ENCODE measurements at places on chromosomes 1 and 21.

GRCh38 chr1:109719337-109719837, 7.3 kb downstream of the GSTM5 start:
- DNase-seq, result no peak

GRCh38 chr1:23798662-23799142, 1.9 kb downstream of the GALE start:
- DNase-seq, result no peak

GRCh38 chr1:155184351-155184811, 10.7 kb downstream of the TRIM46 start:
- no peak for DNase-seq

- no peak for DNase-seq
Measured at GRCh38 chr1:231686384-231686783, 59.8 kb downstream of the DISC1 start.

DNA sequence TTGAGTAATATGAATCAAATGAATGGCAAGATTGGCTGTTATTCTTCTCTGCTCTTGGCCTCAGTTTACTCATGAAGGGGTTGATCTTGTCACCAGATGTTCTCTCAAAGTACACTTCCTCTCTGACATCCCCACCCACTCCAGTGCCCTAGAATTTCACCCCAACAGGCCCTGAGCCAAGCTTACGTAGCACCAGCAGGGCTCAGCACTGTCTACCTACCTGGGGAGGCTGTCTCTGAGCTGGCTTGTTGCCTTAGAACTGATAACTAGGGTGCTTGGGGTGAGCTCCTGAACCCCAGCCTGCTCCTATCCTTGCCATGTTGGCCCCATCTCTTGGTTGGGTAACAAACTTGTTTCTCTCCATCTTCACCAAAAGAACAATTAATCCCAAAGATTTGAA, 159.1 kb upstream of the USP24 start:
- DNase-seq, result no peak

DNA sequence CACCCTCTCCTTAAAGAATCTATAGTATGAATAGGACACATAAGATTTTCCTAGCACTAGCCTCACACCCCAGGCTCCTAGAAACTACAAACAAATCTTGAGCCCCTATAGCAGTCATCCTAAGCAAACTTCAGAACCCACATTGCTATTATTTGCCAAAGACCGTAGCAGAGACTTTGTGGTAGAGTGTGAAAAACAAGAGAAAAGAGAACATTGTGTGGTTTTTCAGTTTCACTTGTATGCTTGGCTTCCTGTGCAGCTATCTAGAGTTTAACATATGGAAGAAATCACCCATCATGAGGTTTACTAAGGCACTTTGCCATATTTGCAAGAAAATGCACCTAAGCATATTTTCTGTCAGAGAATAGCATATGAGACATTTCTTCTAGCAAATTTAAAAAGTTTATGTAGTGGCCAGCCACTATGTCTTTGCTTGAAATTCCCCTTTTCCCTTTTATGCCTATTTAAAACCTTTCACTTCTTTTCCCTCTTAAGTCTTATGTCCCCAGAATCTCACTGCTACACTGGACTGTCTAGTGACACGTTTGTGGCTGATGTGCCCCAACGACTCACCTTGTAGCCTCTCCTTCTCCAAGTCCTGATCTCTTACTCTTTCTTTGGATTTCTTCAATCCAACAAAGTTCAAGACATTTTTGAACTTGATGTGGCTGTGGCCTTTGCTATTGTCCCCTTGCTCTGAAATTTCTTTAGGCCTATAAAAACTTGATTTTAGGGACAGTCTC, 25.6 kb downstream of the CCDC190 start:
- no peak for DNase-seq

- DNase-seq, result peak; percentile 89
Measured at GRCh38 chr1:246001142-246001836, 505.8 kb downstream of the SMYD3 start.

DNA sequence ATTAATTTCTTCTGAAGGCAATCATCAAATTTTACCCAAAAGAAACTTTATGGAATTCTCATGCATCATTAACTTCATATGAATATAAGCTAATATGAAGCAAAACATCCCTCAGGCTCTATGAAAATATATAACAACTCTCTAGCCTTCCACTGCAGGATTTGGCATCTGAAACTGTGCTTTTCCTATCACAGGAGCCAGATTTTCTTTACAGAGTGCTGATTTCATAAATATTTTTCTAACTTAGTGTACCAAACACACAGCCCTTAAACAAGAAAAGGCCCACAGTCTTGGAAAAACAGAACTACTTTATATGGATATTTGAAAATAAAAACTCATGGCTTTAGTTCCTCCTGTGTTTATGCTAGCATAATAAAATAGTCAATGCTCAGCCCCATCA, 559.5 kb upstream of the CHRM3 start:
- no peak for DNase-seq

- DNase-seq, result peak; percentile 19
Measured at GRCh38 chr1:22500471-22500870, 48.8 kb downstream of the ZBTB40 start.

DNA sequence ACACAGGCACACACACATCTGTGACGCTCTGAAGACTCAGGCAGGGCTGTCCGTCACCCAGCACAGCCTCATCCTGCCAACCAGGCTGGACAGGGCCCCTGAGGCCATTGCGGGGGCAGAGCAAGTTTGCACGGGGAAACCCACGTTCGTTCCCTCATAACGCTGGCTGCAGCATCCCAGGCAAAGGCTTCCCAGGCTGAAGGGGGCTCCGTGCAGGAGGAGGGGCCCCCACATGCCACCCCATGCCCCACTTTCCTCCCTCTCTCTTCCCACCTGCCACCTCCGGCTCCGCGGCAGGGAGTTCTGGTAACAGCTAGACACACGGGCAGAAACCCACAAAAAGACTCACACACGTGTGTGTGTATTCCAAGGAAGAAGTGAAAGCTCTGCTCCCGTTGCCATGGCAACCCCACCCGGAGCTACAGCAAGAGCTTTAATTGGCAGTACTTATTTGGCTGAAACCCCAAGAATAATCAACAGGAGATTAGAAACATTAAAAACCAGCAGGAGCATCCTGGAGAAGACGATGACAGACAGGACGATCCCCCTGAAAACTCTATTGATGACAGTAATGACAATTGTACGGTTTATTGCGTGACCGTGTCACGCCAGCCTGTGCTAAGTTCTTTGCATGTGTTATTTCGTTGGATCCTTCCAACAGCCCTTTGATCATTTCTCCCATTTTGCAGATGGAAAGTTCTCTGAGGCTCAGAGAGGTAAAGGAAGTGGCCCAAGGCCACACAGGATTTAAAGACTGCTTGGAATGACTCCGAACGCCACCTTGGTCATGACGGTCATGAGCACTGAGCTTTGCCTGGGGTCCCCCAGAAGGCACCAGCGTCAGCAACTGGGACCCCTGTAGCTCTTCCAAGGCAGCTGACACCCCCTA, 247.1 kb downstream of the NPHP4 start:
- DNase-seq, result no peak

DNA sequence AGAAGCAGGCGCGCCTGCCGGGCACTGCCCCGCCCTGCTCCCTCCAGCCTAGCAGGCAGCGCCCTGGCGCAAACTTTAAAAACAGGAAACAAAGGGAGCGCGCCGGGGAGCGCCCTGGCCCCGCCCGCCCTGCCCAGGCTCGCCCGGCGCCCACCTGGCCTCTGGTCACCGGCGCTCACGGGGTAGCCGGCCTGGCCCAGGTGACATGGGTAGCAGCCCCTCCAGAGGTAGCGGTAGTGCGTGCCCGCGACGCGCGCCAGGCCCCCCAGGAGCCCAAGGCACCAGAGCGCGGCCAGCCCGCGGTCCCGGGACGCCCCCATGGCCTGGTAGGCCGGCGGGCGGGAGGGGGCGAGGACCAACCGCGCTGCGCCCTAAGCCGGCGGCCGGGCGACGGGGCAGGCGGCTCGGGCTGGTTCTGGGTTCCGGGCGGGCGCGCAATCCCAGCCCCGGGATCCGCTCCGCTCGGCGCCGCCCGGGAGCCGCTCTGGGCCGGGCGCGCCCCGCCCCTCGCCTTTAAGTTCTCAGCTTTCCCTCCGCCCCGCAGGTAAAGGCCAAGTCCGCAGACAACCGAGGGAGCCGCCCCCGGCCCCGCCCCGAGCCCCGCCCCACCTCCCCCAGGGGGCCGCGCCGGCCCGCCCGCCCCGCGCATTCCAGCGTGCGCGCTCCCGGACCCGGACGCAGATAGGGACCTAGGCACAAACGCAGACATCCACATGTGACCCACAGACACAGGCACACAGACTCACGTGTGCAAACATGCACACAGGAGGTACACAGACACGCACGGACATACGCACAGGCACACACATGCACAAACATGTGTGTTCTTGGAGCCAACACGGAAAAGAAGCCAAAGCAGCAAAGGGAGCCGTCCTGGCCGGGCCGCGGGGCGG, 76.7 kb downstream of the ARHGEF16 start:
- DNase-seq, result peak; percentile 24

DNA sequence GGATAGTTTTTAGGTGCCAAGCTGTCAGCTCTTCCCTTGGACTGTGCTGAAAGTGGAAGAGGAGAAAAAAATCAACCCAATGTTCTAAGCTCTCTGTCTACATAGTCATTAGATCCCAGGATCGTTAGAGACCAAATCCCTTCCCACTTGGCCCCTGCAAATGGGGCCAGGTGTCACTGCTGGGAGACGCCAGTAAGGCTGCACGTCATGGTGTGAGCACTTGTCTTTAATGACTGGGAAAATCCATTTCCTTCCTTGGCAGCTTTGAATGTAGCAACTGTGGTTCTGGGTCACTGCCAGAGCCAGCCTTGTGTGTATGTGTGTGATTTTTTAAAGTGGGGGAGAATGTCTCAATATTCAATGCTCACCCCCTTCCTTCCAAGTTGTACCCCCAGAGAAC, 59.9 kb downstream of the MAN1C1 start:
- no peak for DNase-seq

GRCh38 chr1:101158424-101158823, 78.4 kb upstream of the S1PR1 start:
- DNase-seq, result no peak

DNA sequence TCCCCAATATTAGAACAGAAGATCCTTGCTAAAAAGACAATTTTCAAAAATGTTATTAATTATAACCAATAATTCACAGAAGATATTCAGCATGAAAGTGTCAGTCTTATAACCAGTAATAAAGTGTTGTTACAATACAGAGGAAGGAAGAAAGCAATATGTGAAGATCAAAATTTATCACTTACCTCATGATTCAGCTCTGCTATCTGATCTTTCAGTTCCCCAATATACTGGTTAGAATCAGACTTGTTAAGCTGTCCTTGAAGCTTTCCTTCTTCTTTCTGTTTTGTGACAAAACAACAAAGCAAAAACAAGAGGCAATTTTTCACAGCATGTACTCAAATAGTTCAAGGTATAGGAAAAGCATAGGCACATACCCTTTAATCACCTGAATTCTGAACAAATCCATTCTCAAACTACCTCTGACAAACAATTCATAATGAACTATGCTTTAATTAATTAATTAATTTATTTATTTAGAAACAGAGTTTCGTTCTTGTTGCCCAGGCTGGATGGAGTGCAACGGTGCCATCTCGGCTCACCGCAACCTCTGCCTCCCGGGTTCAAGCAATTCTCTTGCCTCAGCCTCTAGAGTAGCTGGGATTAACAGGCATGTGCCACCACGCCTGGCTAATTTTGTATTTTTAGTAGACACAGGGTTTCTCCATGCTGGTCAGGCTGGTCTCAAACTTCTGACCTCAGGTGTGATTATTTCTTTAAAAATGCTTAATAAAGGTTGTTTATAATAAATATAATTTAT, 76.9 kb upstream of the GFI1 start:
- DNase-seq, result no peak

DNA sequence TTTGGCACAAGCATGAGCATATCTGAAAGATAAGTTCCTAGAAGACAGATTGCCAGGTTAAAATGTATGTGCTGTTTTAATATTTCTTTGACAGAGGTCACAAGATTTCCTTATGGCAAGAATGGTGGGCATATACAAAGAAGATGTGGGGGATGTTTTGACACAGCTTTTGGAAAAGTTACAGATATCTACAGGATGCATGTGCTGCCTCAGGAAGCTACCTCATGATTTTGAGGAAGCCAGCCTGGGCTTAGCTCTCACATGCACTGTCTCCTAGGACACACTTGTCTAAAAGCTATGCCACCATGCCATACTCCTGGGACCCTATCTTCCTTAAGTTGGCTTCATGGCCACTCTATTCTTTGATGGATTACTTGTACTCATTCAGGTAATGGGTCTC, 99.9 kb downstream of the C1orf94 start:
- no peak for DNase-seq

GRCh38 chr21:19833082-19833481, 1165.1 kb upstream of the NCAM2 start:
- no peak for DNase-seq

DNA sequence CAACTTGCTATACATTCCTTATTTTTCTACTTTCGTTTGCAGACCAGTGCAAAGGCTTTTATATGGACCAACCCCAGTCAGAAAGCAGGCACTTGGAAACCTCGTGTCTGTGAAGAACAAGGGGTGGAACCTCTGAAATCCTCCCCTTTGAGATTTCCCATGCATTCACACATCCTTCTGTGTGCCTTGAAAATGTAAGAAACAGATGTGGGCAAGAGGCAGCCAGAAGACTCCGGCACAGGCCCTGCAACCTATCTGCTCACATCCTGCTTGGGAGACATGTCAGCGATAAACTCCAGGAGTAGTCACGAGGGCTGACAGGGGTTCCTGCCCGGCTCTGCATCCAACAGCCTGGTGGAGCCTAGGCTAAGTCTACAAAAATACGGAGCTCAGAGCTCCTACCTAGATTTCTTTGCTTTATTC, 42.5 kb downstream of the ETS2 start:
- DNase-seq, result no peak

GRCh38 chr1:31633117-31633516, 11.6 kb downstream of the PEF1 start:
- DNase-seq, result no peak

DNA sequence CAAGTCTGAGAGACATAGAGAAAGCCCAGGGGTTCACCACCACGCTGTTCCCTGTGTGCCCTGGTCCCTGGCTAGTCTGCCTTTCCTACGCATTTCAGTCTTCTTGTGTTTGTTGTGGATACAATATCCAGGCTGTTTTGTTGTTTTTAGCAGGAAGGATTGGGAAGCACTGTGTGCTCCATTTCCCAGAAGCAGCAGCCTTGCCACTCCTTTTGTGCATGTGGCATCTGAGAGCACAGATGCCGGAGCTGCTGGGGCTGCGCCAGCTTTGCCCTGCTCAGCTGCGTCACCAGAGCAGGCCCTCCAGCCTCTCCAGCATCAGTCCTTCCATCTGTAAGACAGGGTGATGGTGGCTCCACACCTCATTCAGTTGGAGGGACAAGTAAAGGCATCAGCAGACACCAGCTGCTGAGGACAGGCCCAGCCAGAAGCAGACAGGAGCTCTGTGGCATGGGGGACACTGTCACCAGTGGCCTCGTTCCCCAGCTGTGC, 94.4 kb upstream of the COL6A1 start:
- no peak for DNase-seq

- no peak for DNase-seq
Measured at GRCh38 chr1:17671314-17671705, 83.8 kb upstream of the ACTL8 start.

DNA sequence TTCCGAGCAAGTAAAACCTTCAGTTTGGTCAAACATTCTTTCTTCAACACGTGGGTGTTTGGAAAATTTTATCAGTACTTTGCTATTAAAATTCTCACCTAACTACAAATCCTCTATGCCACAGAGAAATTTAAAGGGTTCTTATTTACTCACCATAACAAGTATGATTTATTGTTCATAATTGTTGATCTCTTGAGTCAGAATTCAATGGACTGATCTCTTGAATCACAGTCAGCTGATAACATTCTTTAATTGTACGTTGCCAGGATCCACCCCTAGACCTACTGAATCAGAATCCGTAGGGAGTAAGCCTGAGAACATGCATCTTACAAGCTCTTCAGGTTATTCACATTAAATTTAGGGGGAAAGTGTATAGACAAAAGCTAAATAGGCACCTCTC, 51.2 kb downstream of the DIPK1A start:
- no peak for DNase-seq
